ENCODE measurements at places on chromosomes 16 and 17.

- no peak for DNase-seq
These were observed 869.5 kb upstream of the SOX9 start for GRCh38 chr17:71251276-71251675.

DNA sequence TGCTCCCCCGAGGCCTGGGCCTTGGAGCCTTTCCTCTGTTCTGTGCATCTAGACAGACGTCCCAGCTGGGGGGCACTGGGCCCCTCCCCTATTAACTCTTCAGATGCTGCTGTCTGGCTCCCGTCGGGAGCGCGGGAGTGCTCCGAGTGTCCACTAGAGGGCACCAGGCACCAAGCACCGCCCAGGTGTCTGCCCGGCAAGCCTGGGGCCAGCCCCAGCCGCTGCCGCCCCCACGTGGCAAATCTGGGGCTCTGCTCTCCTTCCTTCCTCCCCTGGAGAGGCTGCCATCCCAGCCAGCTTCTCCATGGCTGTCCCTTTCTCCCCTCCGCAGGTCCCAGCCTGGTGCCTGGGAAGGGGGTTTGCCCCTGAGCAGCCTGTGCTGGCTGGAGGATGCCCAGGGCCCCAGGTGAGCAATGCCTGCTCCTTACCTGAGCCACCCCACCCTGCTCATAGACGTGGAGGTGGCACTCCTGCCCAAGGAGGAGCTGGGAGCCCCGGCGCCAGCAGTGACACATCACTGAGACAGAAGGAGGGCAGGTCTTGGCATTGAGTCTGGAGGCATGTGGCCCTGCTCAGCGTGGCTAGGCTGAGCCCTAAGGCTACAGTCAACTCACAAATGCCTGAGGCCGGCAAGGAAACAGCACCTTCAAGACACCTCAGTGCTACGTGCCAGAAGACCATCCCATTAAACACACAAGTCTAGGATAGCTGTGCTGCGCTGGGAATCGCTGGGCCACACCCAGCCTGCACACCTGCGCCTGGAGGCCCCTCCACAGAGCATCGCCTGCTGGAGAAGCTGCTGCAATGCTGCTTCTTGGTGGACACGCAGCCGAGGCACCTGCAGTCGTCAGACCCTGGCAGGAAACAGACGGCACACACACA, 19.7 kb downstream of the TMEM235 start:
- DNase-seq, result peak; percentile 79

GRCh38 chr17:40063187-40063771, 514 bp downstream of the THRA start:
- no peak for DNase-seq

- DNase-seq, result peak; percentile 47
These were observed 1.4 kb upstream of the HS3ST3B1 start for GRCh38 chr17:14299280-14300141.

DNA sequence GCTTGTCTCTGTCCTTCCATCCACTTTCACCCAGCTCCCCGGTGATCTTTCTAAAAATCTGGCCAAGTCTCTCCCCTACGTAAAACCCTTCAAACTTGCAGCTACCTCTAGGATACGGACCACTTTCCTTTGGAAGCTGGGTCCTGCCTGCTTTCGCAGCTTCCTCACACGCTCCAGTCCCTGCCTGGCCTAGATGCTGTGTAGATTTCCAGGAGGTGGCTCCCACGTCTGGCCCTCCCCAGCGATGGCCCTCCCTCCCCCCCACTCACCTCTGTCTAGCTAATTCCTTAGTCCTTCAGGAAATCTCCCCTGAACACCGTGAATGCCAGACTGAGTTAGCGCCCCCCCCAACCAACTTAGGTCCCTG, 579 bp upstream of the LRRC59 start:
- no peak for DNase-seq

GRCh38 chr17:77445760-77446532, 305.2 kb downstream of the SEC14L1 start:
- peak; percentile 69 for DNase-seq

DNA sequence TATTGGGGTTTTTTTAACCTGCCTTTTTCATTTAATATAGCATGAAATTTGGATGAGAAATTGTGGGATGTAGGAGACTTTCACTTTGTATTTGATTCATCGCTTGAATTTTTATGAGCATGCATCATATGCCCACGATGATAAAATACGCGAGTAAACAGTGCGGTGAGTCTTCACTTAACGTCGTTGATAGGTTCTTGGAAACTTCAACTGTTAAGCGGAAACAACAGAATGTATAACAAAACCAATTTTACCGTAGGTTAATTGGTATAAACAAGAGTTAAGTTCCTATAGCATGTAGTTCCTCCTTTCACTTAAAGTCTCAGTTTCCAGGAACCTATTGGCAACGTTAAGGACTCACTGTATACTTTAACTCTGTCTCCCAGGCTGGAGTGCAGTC, 28.7 kb downstream of the MMP15 start:
- no peak for DNase-seq

DNA sequence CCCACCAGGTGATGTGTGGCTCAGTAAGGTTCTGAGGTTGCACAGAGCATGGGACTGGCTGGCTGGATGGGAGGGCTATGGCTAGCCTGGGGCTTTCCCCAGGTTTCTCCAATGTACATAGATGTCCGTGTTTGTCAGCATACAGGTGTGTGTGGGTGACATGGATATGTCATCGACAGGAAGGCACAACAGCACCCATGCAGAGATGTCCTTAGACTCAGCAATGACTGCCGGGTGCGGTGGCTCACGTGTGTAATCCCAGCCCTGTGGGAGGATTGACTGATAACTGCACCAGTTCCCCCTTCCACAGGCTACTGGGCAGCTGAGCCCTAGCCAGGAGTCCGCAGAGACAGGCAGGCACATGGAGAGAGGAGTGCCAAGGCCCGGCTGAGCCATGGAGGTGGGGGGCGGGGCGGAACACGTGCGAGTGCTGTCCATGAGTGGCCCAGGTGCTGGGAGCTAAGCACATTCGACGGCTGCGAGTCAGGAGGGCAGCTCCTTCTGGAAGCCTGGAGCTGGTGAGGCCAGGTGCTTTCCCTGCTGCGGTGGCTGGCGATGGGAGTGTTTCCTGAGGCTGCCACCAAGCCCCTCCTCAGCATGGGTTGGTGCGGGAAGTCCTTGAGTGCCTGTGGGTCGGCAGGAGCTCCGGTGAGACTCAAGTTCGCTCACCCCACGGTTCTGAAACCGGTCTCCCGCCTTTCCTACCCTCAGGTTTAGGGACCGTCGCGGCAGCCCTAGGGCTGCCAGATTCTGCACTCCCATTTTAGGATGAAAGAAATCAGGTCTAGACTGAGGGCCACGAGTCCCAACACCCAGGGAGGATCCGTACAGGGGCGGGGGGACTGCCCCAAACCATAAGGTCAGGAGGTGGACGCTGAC, 858 bp upstream of the ASPSCR1 start:
- no peak for DNase-seq

DNA sequence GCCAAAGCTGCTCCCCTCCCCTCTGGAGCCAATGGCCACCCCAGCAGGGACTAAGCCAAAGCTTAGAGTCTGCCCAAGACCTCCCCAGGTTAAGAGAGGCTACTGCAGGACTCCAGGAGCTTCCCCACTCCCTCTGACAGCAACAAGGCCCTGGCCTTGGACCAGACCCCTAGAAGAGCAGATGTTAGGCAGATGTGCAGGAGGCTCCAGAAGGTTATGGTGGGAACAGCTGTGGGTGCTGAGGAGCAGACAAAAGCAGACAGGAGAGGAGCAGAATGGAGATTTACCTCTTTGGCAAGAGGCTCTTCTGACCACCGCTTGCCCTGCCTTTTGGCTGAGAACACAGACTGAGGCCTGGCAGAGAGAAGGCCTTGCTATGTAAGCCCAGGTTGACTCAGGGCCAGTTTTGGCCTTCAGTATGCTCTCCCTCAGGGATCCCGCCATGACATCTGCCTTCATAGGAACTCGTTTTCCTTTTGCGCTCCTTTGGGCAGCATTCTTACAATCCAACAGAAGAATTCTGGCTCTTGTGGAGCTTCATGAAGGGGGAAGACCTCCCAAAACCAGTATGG, 113.0 kb downstream of the RBFOX3 start:
- DNase-seq, result no peak

DNA sequence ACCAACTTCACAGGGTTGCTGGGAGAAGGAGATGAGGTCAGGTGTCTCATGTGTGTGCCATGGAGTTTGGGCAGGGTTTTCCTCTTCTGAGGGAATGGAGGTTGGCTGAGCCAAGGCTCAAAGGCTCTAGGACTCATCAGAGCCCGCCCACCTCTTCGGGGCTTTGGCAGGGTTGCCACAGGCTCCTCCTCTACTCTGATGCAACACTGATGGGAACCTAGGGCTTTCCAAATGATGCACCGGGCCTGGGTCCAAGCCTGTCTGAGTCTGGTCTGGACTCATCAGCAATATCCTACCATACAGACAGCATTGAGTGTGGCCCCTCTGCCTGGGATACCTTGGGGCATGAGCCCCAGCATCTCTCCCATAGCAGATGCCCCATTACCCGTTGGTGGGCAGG, 59.5 kb upstream of the LHX1 start:
- no peak for DNase-seq

DNA sequence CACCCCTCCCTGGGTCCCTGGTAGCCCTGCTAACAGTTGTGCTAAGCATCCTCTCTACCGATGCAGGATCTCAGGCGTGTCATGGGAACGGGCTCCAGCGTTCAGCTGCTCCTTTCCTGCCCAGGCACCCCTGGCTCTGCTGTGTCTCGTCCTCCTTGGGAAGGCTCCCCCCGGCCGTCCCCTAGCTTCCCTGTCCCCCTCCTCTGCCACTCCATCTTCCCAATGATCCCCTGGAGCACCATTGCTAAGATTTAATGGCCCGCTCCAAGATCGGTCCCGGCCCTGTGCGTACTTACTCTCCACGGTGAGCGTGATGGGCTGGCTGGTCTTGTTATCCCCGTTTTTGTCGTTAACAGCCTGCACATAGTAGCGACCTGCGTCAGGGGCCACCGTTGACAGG, 135.5 kb upstream of the CDC42EP4 start:
- DNase-seq, result no peak

DNA sequence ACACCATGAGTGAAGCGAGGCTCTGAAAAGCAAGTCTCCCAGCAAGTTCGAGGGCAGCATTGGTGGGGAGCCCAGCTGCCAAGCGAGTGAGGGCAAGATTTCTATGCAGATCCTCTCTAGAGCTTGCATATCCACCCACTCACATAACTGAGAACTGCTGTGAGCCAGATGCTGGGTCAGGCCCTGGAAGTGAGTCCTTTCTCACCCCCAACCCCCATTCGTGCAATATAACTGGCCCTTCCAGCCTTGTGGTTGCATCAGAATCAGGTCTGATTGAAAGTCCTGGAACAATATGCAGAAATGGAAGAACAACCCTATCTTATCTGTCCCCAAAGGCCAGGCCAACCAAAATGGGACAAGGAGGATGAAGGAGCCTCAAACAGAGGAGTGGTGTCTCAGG, 146.6 kb downstream of the IRX5 start:
- DNase-seq, result no peak

DNA sequence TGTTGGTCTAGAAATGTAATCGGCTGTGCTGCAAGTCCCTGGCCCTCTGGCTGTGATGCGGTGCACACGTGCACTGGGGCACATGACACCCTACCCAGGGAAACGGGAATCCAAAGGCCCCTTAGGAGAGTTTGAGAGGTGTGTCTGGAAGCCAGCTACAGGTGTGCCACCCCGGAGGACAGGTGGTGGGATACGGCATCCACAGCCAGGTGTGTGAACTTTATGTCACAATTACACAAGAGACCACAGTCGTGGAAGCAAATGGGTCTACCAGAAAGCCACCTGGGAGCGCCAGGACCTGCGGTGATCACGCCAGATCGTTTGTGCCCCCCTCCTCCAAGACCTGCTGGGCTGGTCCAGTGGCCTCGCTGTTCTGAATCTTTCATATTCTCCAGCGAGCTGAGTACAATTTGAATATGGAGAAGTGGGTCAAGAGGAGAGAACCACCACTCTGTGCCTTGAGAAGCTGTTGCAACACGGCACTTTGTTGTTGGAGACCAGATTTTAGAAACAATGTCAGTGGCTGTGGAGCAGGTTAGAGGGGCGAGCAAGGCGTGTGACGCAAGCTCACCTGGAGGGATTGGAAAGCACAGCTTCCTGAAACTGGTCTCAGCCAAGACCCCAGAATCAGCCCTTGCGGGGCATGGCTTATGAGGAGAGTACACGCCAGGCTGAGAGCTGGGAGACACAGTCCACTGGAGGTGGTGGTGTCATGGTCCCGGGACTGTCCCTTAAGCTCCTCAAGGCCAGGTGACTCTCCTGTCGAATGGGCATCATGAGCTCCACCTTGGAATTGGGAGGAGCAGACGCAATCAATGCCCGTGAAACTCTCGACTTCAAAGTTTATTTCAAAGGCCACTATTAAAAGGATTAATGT, 37.4 kb downstream of the COX4I1 start:
- DNase-seq, result no peak

- DNase-seq, result no peak
These were observed 897.7 kb upstream of the CDH8 start for GRCh38 chr16:62933929-62934328.

DNA sequence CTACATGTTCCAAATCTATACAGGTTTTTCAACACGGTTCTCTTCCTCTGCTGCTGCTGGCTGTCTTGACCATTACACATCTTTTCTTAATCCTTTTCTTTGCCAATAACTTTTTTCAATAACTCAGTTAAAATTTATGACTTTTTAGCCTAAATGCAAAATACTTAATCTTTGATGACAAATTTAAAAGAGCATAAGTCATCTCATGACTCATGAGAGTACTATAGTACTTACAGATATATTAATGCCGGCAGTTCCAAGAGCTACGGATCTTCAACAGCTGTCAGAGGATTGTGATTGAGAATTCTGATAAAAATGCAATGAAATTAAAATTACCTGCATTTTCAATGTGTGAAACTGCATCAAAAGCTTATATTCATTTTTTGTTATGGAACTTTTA, 105.5 kb downstream of the KPNA2 start:
- no peak for DNase-seq

- no peak for DNase-seq
These were observed 11.0 kb upstream of the C16orf74 start for GRCh38 chr16:85761861-85762260.

- DNase-seq, result no peak
These were observed 206.5 kb upstream of the CDH5 start for GRCh38 chr16:66159987-66160386.

GRCh38 chr17:49576088-49576916, 631 bp downstream of the NXPH3 start:
- no peak for DNase-seq

DNA sequence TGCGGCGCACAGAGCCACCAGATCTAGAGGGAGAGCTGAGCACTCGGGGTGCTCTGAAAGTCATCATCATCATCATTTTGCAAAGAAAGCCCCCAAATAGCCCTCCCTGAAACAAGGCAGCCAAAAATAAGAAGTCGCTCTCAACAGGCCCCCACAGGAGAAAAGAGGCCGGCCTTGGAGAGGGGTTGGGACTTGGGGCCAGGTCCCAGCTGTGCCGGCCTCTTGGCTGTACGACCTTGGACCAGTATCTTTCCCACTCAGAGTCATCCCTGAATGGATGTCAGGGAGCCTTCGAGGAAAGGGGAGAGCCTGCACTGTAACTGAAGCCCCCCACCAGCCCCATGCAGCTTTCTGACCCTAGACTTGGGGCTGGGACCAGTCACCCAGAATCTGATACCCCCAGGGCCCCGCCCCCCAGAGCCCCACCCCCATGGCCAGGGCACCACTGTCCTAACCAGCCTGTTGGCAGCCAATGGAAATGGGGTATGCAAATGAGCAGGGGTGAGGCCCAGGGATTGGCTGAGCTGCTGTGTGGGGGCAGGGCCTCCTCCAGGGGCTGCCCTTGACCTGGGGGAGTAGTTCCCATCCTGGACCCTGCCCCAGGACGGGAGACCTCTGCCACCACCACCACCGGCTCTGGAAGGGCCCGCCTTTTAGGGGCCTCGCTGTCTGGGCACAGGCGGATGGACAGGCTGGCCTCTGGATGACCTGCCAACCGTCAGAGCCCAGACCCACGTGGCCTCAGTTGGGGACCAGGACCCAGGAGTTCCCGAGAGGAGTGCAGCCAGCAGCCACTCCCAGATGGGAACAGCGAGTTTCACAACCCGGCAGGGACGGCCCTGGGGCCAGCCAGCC, 15.4 kb downstream of the ZFPM1 start:
- no peak for DNase-seq

All from CD4-positive, alpha-beta memory T cell (primary cell).